ENCODE measurements at places on chromosomes 4 and X.

DNA sequence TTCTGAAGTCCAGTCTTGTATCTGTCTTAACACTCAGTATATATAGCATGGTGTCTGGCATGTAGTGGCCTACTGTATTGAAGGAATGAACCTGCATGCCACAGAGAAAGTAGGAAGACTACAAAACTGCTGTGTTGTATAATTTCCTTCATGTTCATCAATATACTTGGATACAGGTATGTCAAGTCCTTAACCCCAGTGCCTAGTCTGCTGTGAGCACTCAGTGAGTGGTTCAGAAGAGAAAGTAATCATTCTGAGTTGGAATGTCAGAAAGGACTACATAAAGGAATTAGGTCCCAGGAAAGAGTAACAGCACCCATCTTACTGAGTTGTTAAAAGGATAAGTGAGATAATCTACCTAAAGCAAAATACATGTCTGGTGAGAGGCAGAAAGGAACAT lies 32.0 kb downstream of the ABCE1 start:
- DNase-seq, result no peak

- DNase-seq, result no peak
Observed at GRCh38 chrX:6383488-6383887, 151.4 kb downstream of the VCX3A start.

GRCh38 chr4:11404431-11404830 lies 24.3 kb downstream of the HS3ST1 start:
- DNase-seq, result peak; percentile 10

DNA sequence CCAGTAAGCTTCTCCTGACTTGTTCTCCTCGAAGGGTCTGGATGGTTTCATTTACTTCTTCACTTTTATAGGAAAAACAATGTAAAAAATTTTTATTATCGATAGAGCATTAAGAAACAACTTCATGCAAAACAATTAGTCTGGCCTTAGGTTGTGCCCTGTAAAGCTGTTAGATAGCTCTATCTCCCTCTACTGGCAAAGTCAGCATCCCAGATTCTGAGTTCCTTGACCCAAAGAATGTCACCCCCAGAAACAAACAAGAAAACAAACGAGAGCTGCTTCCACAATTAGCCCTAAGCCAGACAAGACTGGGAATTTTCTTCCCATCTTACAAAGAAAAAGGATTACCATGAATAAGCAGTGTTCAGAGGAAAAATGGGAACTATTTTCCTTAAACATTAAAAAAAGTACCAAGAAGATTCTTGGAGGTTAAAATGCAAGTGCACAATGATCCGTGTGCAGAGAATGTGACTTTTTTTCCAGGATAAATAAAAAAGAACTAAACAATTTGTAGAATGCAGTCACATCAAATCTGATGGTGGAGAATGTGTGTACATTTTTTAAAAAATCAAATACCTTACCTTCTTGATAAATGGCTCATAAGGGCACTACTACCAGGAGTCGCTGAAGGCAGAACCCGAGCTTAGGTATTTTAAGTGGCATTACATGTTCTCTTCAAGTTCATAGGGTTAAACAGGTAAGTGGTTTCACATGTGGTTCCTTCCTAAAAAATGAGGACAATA lies 293.2 kb downstream of the FBXO8 start:
- DNase-seq, result peak; percentile 60

DNA sequence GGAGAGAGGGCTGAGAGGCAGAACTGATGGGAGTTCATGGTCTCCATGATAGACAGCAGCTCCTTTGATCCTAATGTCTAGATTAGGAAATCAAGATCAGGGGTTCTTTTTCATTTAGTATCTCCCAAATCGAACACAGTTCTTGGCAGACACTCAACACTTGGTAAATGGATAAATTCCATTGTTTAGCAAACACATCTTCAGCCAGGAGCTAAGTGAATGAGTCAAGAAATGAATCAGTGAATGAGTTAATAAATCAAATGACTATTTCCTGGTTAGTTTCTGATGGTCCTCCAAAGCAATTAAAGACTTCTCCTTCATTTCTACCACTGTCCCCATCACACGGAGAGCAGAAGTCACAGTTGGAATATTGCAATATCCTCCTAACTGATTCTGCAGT lies 120.0 kb upstream of the SHISA3 start:
- DNase-seq, result no peak

DNA sequence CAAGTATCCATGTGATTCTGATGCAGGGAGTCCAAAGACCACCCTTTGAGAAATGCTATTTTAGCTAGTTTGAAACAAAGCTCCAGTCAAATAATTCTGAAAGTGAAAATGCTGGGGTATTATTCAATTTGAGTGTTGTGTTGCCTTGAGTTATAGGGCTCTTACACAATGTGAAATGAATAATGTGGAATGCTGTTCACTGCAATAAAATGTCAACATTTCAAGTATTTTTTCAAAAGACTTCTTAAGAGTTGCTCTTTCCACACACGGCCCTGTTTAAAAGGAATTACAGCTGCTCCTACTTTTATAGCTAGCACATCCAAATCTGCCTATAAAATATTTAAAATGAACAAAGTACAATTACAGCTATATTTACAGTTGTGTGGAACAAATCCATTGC lies 27.5 kb upstream of the PLS3 start:
- DNase-seq, result no peak

DNA sequence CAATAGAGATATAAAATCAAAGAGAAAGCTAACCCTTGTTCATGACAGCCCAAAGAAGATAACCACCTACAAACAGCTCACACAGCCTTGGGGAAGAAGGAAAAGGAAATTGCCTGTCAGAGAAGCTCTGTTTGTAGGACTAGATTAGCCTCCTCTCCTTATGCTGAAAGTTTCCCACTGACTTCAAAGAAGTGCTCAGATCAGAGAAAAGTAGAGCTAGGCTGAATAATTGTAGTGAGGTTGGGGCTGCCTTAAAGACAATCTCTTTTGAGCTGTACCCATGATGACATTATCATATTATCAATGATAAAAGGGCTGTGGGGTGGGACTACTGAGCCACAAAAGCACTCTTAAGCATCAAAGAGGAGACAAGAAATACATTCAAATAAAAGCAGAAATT lies 223.0 kb upstream of the GALNT7 start:
- DNase-seq, result no peak

- DNase-seq, result peak; percentile 75
Observed at GRCh38 chr4:120865985-120866384, 56.5 kb downstream of the PRDM5 start.
